ENCODE measurements at places on chromosomes 1 and 21.

- DNase-seq: peak; percentile 40
These were observed 1.1 kb downstream of the EEIG2 start for GRCh38 chr1:108560874-108561459.

DNA sequence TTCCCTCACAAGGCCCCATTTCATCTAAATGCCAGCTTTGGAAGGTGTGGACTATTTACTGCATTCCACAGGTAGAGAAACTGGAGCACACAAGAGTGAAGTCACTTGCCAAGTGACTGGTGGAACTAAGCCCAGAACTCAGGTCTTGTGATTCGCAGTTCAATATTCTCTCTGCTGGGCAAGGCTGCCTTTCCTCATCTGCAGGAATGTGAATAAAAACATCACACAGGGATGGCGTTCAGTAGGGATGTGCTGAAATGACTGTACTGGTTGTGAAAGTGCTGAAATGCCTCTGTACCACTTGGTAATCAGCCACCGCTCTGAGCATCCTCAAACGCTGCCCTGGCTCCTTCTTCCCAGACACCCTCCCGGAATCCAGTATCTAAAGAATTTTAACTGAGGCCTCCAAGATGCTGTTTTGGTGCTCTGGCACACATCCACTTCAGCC is 145.6 kb downstream of the HIVEP3 start:
- DNase-seq: no peak

DNA sequence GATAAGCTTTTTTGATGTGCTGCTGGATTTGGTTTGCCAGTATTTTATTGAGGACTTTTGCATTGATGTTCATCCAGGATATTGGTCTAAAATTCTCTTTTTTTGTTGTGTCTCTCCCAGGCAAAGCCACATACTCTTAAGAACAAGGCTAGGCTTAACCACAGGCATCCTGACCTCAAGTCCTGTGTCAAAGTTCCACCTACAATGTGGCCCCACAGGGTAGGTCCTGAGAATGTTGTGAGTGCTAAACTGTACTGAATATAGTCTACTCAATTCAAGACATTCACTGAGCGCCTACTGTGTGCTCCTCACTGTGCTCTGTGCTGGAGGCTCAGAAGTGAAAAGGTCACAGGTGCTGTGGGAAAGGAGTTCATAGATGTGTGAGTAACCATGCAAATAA is 20.6 kb downstream of the DDAH1 start:
- DNase-seq: no peak

GRCh38 chr1:235588916-235589515 is 60.6 kb downstream of the GNG4 start:
- DNase-seq: no peak

DNA sequence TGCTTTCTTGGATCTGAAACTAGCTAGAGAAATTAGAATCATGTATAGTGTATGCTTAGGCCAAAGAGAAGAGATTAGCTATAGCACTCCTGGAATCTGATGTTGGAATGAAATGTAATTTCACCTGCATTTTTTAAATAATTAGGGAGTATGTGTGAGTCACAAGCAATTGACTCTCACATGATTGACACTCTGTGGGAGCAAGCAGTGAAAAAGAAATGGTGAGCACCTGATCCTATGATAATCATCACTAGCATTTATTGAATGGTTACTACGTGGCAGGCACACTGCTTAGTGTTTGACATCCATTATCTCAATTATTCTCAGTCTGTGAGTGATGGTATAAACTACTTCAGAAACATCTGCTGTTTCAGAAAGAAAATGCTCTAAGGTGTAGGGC is 176.6 kb downstream of the NRIP1 start:
- DNase-seq: no peak

DNA sequence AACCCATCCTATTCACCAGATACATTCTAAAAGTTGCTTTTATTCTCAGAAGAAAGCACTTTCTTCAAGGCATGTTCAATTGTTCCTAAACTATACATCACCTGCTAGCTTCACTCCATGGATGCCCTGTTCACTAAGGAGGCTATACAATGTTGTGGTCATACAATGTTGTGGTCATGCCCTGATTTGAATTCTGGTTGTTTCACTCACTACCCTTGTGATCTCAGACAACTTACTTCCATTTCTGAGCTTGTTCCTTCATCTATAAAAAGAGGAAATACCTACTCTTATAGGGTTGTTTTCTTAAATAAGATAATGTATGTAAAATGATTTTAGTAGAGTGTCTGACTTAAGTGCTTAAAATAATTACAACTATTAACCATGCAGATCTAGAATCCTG is 19.7 kb downstream of the EDEM3 start:
- no peak for DNase-seq

GRCh38 chr1:155911156-155912055 is at the start of gene RIT1:
TSS of gene RIT1 (minus strand) at chr1:155911349. CDS start at chr1:155910761, 588 bp downstream.
- peak; percentile 83 for DNase-seq

DNA sequence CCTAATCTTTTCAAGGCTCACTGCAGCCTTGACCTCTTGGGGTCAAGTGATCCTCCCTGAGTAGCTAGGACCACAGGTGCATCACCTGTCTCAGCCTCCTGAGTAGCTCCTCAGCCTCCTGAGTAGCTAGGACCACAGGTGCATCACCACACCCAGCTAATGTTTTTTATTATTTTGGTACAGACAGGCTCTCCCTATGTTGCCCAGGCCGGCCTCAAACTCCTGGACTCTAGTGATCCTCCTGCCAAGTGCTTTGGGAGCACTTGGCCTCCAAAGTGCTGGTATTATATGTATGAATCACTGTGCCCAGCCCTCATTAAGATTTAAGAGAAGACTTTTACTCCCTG is 58.5 kb upstream of the S1PR1 start:
- DNase-seq: no peak

DNA sequence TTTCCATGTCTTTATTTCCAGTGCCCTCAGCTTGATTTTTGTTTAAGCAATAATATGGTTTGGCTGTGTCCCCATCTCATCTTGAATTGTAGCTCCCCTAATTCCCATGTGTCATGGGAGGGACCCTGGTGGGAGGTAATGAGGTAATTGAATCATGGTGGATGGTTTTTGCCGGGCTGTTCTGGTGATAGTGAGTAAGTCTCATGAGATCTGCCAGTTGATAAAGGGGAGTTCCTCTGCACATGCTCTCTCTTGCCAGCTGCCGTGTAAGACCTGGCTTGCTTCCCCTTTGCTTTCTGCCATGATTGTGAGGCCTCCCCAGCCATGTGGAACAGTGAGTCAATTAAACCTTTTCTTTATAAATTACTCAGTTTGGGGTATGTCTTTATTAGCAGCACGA is 559.6 kb upstream of the ADAMTS5 start:
- DNase-seq: no peak

DNA sequence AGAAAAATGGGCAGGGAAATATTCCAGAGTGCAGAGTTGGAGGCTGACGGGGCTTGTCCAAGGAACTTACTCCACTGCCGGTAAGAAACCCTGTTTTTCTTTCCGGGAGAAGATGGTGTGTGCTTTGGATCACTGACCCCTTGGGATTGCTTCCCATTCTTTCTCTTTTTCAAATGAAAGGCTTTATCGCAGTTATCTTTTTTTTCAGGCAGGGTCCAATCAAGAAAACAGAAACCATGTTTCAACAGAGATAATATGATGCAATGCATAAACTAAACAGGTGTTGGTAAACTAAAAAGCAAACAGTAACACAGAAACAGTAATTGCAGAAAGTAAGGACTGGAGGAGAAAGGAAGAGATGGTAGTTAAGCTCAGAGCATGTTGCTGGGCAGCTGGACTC is 145.1 kb downstream of the LYPLAL1 start:
- no peak for DNase-seq

DNA sequence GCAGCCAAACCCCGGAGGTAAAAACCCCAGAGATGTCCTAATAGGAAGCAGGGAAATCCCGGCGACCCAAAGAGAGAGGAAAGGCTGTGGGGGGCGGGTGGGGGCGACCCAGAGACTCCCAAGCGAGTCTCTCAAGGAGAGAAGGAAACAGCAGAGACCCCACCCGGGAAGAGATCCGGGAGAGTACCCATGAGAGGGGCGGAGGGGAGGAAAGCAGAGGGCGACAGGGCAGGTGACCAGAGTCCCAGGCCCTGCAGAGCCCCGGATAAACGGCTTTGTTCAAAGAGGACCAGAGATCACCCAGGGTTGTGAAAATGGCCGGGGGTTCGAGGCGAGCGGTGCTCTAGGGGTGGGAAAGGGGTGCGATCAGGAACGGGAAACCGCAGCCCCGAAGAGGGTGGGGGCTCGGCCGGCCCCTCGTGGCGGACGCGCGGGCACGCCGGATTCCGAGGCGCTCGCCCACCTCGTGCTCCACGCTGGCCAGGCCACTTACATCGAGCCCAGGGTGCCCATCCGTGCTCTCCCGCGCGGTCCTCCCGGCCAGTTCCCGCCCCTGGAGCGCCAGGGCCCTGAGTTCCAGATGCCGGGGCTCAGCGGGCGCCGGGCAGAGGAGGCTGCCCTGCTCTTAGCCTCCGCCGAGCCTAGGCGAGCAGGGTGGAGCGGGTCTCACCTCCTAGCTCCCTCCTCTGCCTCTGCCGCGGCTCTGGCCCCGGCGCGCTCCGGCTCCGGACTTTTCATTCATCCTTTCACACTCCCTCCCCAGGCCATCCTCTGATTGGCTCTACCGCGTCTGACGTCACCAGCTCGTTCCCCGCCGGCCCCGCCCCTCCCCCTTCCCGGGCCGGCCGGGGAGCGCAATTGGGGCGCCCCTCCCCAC is 52.3 kb downstream of the RHBG start:
- peak; percentile 64 for DNase-seq

DNA sequence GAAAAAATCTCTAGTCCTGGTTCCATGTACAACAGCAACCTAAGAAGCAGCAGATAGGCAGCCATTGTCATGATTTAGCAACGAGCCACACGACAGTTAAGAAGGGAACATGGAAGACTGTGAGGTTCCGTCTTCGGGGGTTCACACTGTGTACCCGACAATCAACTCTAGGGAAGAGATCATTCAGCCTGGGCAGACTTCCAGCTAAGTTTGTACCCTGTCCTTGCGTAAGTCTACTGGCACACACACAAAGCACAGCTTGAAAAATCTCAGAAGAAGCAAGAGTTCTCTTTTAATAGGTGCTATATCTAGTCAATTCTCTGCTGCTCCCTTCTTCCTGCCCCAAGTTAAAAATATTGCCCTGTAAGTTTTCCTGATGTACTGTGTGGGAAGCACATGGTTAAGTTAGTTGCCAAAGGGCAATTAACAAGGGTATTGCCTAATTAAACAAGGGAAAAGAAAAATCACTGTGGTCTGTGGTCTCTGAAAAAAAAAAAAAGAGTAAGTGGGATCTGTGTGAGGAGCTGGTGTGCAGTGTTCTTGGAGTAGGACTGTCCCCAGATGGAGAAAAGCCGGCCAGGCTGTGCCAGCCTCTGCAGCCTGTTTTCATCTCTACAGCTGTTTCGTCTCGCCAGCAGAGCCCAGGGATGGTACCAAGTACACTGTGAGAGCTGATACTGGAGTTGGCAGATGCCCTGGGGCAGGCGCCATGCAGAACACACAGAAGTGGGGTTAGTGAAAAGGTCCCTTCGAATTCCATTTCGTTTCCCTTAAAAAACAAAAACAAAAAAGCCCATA is 6.4 kb upstream of the MYBPHL start:
- no peak for DNase-seq

GRCh38 chr1:61455400-61455799 is 269.5 kb downstream of the TM2D1 start:
- DNase-seq: peak; percentile 44

DNA sequence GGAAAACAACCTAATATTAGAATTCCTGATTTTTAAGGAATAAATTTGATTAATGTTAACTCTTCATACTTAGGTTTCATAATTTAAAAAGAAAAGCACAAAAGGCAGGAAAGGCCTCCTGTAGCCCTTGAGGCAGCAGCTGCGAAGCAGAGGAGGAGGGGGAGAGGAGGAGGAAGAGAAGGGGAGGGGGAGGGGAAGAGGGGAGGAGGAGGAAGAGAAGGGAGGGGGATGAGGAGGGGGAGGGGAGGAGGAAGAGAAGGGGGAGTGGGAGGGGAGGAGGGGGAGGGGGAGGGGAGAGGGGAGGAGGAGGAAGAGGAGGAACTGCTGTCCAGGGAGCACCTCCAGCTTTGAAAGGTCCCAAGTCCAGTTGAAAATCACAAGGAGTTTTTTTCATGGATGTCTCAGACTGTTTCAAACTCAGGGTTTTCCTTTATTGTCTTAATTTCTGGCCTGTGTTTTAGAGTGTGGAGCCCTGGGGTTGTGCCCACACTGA is 35.1 kb upstream of the DIP2A start:
- DNase-seq: no peak

DNA sequence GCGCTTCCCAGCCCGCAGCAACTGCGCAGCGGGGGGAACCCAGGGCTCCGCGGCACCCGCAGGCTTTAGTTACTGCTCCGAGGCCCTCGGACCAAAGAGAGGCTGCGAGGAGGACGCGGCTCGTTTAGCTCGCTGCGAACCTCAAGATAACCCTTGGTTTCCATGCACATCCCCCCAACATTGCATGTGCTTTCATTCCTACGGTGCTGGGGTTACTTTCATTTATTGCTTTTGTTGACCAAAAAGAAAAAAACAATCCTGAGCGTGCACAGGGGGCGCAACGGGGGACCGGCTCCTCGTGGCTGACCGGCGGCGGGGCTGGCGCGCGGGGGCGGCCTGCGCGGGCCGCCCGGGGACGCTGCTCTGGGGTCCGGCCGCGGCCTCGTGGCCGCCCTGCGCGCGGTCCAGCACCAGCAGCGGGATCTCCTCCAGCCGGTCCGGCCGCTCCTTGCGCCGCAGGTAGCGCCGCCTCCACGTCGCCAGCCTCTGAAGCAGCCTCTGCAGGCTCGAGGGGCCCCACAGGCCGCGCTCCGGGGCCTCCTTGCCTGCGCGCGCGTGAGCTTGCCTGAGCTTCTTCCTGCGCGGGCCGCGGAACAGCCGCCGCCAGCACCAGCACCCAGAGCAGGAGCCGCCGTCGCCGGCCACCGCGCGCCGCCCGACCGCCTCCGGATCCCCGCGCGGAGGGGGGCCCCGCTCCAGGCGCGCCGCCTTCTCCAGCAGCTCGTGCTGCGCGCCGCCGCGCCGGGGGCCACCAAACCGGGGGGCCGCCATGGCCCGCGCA is 77.4 kb downstream of the DESI2 start:
- DNase-seq: peak; percentile 61

DNA sequence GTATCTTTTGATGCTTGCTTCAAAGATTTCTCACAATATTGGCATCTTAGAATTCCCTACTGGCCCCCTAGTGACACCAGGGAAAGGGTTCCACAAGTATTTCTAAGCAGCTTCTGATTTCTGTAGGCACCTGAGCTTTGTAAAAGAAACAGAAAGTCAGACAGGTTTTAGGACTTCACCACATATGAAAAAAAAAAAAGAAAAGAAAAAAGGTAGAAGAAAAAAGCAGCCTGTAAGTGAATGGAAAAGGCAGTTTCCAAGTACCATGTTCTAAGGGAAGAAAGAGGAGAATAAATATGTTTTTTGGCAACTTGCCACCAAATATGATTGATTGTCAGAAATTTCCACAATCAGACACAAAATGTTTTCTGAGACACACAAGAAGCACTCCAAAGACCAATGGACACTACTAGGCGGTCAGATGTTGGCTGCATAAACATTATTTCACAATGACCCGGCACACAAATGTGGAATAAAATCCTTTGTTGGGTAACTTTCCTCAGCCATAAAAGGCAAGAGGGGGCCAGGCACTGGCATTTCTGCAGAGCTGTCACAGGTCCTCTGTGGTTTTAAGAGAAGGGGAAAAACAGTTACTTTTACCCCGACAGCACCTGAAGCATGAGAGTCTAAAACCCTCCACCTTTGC is 12.7 kb upstream of the CPLANE2 start:
- peak; percentile 70 for DNase-seq

GRCh38 chr1:45834689-45835088 is 31.3 kb downstream of the MAST2 start:
- no peak for DNase-seq

All from dermis blood vessel endothelial cell (primary cell).